ENCODE measurements at places on chromosomes 12 and 14.

- DNase-seq = no peak
These were observed 288.9 kb upstream of the CLEC14A start for GRCh38 chr14:38544776-38545175.

DNA sequence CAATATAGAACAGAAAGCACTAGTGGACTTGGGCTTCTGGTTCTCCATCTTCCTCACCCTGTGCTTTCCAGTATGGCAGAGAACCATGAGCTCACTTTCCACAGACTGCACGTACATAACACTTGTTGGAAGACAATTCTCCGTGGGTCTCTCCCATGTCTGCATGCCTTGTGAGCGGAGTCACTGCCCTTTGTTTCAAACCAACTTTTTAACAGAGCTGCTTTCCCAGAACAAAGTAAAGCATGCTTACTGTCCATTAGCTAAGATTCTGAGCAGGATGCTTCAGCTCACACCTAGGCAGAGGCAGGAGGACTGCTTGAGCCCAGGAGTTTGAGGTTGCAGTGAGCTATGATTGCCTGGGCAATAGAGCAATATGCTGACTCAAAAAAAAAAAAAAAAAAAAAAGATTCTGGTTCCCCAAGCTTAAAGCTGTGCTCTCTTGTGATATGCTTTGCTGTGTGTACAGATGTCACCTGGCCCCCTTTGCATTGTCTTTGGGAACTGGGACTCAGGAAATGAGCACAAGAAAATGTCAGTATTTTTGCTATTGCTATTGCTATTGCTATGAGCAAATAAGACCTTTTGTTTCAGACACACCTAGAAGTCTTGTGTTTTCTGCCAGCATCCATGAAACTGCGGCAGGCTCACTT is 54.6 kb upstream of the PTGR2 start:
- DNase-seq = no peak

GRCh38 chr14:52068615-52069306 is at the start of gene NID2:
Gene NID2 (minus strand): TSS chr14:52069059. CDS start chr14:52068994, 65 bp downstream.
- peak; percentile 44 for DNase-seq

DNA sequence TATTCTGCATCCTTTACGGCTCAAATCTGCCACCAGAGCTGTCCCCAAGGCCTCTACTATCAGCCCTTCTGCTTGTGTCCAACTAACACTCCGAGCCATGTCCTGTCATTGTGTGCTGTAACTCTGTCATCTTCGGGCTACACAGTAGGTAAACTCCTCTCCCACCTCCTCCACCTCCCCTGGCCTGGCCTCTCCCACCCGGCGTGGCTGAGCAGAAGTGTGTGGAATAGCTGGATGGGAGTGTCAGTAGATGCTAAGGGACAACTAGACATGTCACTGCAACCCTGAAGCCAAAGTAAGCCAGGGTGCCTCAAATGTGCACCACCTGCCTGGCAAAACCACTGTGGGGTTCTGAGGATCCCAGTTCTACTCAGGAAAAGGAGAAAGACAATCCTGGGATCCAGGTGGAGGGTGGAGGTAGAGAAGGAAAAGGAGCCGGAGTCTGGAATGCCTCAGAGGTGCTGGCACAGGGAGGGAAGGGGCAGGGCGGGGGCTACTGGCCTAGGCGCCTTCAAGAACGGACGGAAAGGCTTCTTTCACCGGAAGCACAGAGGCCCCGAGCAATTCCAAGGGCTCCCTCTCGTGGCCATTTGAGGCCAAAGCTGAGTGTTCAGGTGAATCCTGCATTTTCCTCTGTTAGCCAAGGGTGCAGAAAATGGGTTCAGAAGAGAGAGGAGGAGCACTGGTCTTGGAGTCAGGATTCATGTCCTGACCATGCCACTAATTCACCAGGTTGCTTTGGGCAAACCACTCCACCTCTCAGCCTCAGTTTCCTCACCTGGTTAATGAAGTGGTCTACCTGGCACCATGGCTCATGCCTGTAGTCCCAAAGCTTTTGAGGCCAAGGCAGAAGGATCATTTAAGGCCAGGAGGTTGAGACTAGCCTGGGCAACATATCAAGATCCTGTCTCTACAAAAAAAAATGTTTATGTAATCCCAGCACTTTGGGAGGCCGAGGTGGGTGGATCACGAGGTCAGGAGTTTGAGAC is 20.5 kb upstream of the FAM181A start:
- DNase-seq = peak; percentile 77

- no peak for DNase-seq
These were observed 5.0 kb upstream of the SRSF9 start for GRCh38 chr12:120474616-120474960.
